AG09319 (cell line): ENCODE measurements at places on chromosomes 3 and 15.

DNA sequence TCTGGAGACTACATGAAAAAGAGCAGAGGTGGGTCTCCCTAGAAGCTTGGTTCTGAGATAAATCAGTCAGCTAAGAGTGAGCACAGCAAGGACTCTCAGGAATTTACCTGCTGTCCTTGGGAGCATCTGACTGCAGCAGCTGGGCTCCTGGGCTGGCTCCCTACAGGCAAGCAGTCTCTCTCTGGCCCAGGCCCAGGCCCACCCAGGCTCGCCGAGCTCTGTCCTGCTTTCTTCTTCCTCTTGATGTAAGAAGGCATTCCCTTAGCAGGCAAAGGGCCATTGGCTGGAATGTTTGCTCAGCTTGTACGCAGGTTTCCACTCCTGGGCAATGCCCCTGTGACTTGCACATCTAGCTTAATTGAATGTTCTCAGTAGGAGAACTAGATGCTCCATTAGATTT, 4.3 kb upstream of the RBP2 start:
- no peak for DNase-seq

- DNase-seq: no peak
These were observed 46.1 kb downstream of the C2CD4A start for GRCh38 chr15:62112616-62113593.

- no peak for DNase-seq
These were observed 53.0 kb downstream of the ZNF148 start for GRCh38 chr3:125322166-125322565.

DNA sequence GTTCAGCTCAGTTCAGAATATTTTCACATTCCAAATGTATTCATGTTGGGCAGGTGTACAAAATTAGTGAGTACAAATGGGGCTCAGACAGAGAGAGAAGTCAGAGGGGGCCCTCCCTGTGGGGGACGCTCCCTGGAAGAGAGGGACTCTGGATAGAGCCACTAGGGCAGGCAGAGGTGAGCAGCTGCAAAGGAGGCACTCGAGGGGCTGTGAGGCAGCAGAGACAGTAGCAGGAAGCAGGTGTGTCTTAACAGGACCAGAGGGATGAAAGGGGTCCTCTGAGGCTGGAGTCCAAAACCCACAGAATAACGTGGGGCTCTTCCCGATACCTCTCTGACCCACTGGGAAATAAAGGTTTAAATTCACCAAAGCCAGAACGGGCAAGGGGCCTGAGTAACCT, 127.1 kb downstream of the MEGF11 start:
- DNase-seq: no peak

DNA sequence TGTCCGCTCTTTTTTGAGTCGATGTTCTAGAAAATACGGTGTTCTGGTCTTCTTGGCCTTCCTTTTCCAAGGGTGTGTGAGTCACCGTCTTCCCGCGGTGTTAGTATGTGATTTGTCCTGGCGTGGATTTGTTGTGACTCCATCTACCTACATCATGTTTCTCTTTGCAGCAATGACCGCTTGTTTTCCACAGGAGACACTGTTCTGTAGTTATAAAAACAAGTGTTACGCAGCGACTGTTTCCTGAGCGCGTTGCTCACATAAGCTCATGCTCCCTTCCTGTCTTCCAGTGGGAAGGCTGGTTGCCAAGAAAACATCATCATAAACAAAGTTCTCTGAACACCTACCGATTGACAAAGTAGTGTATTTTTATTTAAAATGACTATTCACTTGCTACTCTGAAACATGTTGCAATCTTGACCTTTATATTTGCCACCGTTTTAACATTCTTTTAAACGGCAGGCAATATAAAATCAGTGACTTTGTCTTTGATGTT, 19.0 kb downstream of the USP13 start:
- DNase-seq: no peak

- no peak for DNase-seq
These were observed 4.4 kb downstream of the ITIH3 start for GRCh38 chr3:52798978-52799476.

DNA sequence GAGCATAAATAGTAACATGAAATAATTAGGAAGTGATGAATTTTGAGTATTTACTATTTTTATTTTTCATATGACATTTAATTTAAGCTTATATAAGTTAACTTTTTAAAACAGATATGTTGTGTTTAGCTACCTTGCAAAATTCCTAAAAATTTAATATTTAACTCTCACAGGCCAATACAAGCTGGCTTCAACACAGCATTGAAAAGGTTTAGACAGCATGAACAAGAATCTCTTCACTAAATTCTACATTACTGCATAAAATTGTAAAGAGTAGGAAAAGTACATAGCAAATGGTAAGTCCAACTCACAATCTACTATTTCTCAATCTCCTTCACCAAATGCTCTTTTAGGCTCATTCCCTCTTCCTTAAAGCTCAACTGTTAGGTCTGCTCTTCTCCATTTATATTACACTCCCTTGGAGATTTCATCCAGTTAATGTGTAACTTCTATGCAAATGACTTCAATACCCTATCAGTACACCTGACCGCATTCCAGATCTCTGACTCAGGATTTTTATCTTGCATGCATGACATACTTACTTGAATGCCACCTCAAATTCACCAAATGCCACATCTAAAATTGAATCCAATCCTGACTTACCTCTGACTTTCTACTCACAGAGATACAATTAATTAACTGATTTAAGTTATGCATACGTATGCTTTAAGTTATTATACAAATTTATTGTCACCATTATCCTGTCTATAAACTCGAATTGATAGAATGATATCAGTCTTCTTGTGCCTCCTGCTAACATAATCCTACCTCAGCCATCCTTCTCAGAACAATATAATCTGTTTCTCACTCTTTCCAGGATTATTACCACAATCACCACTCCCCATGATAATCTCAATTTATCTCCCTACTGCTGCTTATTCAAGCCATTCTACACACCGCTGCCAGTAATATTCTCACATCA, 127.0 kb downstream of the STAG1 start:
- DNase-seq: no peak

DNA sequence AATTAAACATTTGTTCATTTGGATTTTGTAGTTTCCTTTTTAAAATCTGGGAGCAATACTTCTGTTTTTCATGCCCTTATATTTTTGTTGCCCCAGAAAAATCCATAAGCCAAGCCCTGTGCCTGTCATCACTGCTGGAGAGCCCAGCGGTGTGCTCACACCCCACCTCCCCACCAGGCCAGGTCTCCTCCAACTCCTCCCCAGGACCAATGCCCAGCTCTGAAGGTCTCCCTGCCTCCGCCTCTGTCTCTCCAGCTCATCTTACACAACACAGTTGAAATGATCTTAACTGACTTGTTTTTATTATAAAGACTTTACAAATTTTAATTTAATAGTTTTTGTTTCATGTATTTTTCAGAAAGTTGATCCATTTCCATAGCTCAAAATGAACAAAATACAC, 66.4 kb downstream of the RHCG start:
- no peak for DNase-seq

DNA sequence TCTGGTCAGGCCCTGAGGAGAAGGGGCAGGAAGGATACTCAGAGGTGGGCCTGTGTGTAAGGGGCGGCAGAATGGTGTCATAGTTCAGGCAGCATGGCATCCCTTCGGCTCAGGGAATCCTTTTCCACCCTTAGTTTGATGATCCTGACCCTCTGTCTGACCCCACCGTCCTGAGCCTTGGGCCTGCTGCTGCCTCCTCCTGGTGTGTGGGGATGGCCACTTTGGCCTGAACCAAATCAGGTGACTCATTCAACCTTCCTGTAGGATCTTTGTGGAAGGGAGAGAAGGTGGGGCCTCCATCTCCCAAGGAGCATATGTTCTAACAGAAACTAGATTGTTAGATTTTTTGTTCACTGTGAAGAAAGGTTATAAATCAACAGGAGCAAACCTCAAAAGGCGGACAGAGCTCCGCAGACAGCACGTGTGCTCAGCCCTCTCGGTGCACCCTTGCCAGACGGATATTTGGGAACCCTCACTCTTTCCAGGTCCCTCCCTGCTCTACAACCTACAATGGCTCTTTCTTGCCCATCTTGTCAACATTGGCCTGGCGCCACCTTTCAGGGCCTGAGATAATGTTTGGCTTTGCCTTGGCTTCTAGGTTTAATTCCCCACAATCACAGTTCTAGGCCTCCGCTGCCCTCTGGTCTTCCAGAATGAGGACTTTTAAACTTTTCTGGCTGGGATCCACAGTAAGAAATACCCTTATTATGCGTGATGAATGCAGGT, 21.7 kb downstream of the THSD4 start:
- DNase-seq: no peak

DNA sequence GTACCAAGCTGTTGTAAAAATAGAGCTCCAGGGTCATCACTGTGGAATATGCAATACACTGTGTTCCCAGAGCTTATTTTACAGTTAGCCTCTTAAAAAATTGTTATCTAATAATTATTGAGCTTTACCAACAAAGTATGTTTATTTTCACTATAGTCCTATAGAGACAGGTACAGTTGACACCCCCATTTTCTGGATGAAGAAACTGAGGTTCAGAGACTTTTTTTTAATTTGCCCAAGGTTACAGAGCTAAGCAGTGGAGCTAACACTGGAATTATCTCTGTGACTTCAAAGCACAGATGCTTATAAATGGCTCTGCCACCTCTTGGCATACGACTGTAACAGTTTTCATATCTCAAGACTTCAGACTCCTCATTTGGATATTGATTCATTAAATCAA, 126.4 kb downstream of the FEZF2 start:
- DNase-seq: no peak

DNA sequence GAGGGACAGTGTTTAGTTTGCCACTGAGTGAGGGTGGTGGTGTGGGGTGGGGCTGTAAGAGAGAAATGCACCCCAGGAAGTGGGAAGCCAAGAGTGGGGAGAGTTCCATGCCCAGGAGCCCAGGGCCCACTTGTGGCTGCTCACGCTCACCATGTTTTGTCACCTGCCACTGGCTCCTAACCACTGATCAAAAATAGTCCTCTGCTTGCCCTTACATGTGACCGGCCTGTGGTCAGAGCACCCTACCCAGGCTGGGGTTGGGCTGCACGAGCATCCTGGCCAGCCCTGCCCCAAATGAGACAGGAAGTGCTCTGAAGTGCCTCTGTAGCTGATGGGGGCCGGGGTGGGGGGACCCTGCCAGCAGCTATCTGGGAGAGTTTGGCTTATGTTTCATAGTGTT, 216.3 kb downstream of the RPLP1 start:
- DNase-seq: no peak
